Right lung (tissue), 10 donors: ENCODE measurements at places on chromosomes 12 and 14.

DNA sequence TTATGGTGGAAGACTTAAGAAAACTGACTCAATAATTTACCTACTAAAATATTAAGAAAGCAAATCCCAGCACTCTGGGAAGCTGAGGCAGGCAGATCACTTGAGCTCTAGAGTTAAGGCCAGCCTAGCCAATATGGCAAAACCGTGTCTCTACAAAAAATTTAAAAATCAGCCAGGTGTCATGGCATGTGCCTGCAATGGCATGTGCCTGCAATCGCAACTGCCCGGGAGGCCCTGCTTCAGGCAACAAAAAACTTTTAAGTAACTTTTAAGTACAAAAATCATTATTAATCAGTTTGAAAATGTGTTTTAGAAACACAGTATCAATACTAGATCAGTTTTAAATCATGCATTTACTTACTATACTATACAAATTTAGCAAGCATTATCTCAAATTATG is 17.5 kb downstream of the C2CD5 start:
- DNase-seq = no peak

- DNase-seq = no peak
Measured at GRCh38 chr14:63026491-63026890, 18.8 kb downstream of the KCNH5 start.

- no peak for DNase-seq
Measured at GRCh38 chr12:79687711-79688260, 3.0 kb downstream of the PAWR start.

DNA sequence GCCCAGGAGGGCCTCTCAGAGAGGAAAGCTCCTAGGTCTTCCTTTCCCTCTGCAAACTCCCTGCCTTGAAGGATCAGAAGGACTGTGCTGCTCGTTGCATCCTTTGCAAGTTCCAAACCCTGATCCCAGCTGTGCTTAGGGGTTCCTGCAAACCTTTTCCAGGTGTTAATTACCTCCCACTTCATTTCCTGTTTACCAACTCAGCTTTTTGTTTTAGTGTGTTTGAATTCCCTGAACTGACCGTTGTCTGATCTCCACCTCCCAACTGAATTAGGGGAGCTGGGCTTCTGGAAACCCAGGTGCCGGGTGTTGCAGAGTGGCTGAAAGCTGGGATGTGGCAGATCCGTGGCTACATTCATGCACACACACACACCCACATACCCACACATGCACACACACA is 20.6 kb upstream of the BDKRB1 start:
- DNase-seq = no peak

DNA sequence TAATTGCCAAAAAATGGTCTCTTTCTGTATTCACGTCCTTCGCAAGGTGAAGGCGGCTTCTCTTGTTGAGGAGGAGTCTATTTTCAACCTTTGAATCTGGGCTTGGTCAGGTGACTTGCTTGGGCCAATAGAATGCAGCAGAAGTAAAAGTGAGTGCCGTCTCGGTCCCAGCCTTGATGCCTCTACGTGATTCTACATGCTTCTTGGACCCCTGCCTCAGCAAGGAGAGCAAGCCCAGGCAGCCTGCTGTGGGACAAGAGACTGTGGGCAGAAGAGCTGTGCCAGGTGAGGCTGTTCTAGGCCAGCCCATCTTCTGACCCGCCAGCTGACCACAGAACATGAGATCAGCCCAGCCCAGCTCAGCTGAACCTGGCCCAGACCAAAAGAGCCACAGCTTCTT is 39.1 kb upstream of the CCDC63 start:
- DNase-seq = no peak

- DNase-seq = no peak
Measured at GRCh38 chr12:88185988-88186387, 43.9 kb downstream of the TMTC3 start.

DNA sequence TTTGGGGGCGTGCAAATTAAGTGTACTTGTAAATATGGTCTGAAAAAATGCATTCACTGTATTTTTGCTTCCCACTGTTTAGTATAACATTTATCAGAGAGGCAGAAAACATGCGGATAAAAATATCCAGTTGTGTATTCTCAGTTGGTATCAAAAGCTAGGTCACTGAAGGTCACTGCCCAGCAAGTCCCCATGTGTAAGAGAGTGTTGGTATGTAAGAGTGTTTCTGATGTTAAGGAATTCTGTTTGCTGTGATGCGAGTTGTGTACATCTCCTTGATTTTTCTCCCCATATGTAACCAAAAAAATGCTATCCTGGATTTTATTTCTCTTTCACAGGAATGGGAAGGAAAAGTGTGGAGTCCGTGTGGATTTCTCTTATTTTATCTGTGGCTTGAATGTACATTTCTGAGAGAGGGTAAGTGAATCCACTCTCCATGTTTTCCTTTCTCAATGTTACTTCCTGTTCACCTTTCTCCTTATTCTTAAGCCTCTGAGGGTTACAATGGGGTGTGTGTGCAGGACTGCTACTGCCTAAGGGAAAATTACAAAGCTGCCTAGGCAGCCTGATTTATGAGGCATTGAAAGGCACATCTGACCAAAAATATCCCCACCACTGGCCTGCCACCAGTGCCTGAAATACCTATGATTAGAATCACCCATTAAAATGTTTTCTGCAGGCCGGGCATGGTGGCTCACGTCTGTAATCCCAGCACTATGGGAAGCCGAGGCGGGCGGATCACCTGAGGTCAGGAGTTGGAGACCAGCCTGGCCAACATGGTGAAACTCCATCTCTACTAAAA is 97.9 kb upstream of the USP44 start:
- DNase-seq = no peak

DNA sequence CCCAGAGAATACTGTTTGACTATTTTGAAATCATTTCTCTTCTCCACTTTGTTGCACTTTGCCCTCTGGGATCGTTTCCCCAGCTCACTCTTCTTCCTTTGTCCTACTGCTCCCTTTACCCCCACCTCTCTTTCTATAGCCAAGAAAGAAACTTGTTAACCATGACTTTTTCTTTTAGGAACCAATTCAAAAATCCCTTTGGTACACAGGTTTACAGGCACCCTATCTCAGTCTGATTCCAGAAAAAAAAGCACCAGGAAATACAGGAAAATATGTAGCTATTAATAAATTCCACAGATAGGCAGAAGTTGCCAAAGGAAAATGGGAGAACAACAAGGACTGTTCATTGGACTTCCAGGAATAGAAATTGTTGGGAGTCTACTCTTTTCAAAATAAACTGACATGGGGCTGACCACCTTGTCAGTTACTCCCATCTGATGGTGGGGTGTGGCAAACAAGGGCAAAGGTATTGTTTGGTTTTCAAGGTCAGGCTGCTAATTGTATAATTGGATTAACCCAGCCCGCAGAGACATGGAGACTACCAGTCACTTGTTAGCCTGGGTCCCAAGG is 82.4 kb downstream of the CRADD start:
- no peak for DNase-seq

DNA sequence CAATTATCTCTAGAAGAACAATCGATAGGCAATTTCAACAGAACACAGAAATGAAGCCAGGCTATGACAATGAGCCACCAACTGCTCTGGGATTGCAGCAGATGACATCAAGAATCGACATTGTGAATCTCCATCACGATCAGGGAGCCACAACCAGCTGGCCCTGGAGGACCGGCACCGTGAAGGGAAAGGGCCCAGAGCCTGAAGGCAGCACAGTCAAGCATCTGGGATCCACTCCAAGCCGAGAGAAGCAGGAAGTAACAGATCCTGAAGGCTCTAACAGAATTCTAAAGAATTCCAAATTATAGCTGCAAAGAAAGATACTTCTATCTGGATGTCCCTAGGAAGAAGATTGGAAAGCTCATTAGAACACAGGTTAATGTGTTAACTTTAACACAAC is 61.0 kb downstream of the LRRC74A start:
- DNase-seq = no peak

DNA sequence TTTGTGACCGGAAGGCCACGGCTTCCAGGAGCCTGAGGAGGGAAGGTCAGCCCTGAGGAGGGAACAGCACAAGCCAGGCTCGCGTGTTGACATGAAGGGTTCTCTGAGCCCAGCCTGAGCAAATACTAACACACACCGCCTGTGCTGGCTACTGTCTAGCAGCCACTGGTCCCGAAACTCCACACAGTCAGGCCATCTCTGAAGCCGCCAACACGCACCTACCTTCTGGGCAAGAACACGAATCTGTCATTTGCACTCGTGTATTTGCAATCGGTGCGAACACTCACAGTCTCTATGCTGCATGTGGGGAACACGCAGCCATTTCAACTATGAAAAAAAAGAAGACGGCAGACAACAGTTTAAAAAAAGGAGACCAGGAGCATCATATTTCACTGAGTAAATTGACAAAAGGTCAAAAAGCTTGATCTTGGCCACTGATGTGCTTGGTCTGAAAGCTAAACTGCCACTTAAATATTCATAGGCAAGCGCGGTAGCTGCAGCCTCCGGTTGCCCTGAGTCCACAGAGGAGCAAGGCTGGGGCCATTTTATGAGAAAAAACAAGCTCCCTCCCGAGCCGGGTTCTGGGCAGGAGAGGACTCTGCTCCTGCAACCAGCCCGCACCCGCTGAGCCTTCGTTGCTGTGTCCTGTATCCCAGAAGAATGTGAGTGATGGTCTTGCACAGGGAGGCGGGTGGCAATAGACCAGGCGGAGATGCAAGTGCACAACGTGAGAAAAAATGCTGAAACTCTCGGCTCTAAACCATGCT is 57.8 kb downstream of the RIMBP2 start:
- DNase-seq = no peak

- peak; percentile 23 for DNase-seq
Measured at GRCh38 chr12:20370014-20370386, 1.7 kb downstream of the PDE3A start.

GRCh38 chr12:59548930-59549329 is 46.9 kb upstream of the SLC16A7 start:
- no peak for DNase-seq

GRCh38 chr12:120207227-120207626 is 6.3 kb upstream of the RPLP0 start:
- no peak for DNase-seq

DNA sequence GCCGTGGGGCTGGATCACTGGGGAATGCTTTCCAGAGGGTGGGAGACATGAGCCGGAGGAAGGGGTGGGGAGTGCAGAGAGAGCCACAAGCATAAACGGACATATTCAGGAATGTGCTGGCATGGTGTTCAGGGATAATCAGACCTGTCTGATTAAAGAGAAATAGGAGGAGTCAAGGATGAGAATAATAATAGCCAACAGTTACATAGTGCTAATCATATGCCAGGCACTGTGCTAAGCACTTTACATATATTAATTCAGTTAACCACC is 43.7 kb downstream of the LTBP2 start:
- no peak for DNase-seq

- no peak for DNase-seq
Measured at GRCh38 chr12:109487181-109488050, 10.0 kb downstream of the UBE3B start.

DNA sequence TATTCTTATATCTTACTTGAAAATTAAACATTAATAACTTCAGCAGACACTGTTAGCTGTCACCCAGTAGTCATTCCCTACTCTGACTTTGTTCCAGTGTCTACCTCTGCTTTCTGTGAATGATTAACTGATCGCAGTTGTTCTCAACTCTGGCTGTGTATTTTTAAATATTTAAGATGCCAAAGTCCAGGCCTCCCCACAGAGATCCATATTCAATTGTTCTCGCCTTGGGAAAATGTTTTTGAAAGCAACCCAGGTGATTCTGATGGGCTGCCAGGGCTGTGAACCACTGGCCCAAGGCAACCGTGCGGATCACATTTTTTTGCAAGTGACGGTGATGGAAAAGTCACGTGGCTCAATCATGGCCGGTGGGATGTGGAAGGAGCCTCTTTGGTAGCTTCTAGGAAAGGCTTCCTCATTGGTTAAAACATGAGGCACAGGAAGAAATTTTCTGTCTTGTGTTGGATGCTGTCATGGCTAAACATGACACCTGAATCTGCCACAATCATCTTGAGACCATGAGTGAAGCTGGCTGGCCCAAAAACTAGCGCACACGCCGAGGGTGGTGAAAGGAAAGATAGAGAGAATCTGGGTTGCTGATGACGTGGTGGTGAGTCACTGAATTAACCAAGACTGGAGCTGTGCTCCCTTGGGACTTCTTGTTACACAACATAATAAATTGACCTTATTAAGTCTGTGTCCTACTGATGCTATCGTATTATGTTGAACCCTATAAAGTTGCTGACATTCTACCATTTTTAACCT is 37.2 kb downstream of the RDH12 start:
- DNase-seq = no peak

GRCh38 chr12:58889557-58889956 is 30.7 kb downstream of the LRIG3 start:
- DNase-seq = no peak

- no peak for DNase-seq
Measured at GRCh38 chr14:31371646-31372045, 48.7 kb downstream of the HEATR5A start.

DNA sequence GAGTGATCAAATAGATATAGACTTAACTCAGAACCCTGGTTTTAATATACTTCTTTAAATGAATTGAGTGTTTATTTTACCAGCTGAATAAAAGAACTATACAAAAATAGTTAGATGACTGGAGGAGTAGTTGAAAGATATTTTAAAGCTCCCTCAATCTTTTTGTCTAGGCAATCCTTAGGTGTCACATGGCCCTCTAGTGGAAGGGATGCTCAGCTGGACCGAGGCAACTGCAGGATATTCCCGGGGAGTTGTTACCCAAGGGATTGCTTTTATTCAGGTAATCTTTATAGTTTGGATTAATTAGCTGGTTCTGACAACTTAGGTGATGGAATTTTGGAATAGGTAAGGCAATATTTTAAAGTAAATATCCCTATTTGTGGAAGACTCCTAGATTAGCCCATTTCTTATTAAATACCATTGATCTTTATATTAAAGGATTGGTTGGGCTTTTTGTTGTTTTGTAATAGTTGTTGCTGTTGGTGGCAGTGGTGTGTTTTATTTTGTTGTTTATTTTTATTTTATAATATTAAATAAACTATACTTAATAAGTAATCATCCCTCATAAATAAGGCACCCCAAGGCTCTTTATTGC is 57.1 kb downstream of the ZDHHC17 start:
- DNase-seq = no peak

DNA sequence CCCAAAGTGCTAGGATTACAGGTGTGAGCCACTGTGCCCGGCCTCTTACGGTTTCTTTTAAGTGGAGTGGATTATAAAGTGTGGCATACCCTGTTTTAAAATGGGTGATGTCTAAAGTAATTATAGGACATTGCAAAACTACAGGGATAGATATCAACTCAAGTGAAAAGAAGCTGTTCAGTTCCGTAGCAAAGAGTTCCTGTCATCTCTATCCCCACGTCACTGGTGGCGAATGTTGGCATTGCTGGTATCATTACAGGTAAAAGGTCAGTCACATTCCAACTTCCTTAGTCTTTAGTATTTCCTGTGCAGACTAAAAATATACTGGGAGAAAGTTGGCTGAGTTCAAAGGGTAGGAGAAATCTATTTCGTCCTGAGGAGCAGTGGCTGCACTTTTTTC is 95.6 kb upstream of the SLC38A2 start:
- no peak for DNase-seq
